HT1080 (cell line): ENCODE measurements at places on chromosomes 12 and 14.

DNA sequence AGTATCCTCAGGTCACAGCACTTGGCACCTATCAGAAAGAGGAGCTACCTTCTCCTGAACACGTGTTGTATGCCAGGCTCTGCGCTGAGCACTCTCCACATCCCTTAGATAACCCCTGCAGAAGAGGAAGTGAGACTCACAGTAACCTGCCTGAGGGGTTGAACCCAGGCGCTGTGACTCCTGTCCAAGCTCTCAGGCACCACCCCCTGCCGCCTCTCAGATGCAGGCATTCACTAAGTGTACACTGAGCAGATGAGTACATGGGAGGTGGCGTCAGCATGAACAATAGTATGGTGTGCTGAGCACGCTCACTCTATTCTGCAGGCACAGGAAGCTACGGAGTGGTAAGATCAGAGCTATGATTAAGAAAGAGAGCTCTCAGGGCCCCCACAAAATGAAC is 21.0 kb upstream of the RIC8B start:
- peak; percentile 18 for DNase-seq

GRCh38 chr12:4311776-4312175 is 9.2 kb upstream of the TIGAR start:
- no peak for DNase-seq

GRCh38 chr14:22557846-22558220 is 31.2 kb downstream of the DAD1 start:
- no peak for DNase-seq

- no peak for DNase-seq
Observed at GRCh38 chr12:108568338-108569154, 6.2 kb downstream of the ISCU start.

DNA sequence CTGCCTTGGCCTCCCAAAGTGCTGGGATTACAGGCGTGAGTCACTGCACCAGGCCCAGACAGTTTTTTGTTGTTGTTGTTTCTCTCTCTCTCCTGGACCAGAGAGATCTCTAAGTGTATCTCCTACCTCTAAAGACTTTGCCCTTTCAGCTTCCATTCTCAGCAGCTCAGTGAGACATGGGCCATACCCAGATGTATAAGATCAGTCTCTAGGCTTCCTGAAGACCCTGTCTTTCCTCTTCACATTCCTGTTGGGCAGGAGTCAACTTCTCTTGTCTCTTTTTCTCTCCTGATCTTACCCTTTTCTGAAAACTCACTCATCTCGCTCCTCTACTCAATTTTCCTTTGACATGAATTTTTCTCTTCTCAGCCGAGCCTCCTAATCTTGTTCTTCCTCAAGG is 42.0 kb downstream of the KCNK13 start:
- no peak for DNase-seq

DNA sequence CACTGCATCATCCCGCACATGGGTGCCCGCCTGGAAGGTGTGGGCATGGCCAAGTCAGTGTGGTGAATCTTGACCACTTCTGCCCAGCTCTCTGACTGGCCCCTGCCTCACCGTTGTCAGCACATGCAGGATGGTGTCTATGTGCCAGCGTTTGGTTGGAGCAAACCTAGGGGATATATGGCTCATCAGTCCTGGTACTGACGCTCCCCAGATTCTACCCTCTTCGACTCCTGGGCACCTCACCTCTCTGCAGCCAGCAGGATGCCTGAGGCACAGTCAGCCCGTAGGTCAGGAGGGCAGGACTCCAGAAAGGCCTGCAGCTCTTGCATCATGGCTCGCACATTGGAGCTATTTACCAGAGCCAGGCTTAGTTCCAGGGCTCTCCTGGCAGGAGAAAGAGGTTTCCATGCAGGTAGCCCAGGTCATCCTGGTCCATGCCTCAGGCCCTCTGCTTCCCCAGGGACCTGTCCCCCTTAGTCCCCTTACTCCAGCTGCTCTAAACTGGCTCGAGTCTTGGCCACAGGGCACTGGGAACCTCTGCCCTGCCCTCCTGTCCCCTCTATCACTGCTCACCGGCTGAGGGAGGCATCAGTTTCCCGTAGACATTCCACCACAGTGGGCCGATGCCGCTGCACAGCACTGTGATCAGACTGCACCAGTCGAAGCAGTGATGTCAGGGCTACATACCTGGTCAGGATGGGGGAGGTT is 4.0 kb downstream of the AP1G2 start:
- DNase-seq, result no peak

DNA sequence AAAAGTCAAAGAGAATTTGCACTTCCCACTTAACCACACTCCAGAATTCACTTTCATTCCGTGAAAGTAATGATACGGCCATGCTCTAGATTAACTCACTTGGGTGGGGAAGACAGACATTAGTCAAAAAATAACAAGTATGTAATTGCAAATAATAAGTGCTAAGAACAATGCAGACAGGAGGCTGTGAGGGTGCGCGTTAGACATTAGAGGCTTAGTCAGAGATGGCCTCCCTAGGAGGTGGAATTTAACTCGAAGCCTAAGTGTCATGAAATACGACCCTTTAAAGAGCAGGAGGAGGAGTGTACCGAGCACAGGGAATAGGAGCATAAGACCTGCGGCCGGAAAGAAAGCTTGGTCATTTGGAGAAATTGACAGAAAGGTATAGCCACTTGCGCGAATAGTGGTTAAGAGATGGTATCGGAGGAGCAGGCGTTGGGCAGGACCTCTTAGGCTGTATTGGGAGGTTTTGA is 628 bp downstream of the SNRPF start:
- peak; percentile 13 for DNase-seq

DNA sequence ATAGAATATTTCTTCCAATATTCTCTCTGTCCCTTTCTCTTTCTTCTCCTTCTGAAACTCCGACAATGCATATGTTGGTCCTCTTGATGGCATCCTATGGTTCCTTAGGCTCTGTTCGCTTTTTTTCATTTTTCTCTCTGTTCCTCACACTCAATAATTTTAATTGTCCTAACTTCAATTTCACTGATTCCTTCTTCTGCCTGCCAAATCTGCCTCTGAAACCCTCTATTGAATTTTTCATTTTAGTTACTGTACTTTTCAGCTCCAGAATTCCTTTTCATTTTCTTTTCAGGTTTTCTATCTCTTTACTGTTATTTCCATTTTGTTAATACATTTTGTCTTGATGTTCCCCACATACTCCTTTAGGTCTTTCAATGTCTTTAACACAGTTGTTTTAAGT is 67.0 kb upstream of the TTC7B start:
- DNase-seq, result no peak

DNA sequence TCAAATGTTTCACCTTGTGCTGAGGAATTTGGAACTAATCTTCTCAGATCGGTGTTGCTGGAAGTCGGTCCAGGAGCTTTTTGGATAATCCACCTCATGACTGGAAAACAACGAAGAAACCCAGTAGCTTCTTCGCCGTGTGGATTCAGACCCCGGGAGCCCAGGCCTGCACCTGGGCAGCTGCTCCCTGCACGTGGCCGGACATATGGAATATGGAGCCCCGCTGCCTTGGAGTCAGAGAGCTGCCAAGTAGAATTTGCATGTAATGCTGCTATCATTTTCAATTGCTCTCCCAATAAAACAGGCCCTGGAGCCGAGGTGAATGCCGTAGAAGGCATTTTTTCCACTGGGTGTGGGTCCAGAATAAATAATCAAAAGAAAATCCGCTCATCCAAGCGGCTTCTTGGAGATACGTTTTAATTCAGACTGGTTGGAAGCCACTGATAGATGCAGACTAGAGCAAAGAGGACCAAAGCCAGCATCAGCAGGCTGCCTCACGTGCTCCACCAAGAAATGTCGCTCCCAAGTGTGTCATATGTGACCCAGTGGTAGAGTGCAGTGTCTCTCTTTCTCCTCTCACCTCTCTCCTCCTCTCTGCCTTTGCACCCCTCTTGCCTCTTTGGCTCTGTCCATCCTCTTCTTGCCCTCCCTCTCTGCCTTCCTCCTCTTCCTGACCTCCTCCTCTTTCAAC is 115.3 kb downstream of the ZNF664 start:
- no peak for DNase-seq

DNA sequence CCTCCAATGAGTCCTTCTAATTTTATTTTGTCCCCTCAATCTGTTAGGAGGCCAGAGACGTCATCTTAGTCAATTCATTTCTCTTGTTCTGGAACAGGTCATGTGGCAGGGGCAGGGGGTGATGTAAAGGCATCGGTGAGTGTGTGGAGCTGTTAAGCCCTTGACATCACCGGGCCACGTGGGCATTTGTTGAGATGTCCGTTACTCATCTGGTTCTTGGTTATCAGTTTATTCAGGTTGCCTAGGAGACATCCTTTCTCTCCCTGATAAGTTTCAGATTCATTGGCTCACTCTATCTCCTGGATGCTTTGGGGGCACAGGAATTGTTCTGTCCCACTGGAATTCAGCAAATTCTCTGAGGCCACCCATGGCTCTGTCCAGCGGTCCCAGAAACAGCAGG is 33.6 kb upstream of the SEL1L start:
- DNase-seq, result peak; percentile 45

DNA sequence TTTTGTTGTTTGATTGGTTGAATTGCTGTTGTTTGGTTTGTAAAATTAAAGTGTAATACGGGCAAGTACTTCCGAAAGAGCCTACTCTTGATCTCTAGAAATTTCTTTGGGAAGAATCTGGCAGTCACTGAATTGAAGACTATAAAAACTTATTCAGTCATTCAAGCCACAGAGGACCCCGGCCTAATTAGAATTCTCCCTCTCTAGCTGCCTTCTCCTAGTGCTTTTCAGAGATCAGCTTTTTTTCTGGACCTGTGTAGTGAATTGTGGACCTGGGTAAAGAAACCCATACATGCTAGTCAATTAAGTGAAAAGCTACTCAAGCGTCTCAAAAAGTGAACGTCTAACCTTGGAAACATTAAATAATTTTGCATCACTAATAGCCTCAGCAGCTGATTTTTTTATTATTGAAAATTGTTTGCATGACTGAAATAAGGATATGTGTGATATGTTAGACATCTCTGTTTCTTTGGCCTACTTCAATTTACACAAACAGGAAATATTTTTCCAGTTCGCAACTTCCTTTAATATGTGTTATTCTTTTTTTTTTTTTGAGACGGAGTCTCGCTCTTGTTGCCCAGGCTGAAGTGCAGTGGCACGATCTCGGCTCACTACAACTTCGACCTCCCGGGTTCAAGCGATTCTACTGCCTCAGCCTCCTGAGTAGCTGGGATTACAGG is 27.2 kb downstream of the EFCAB11 start:
- DNase-seq, result no peak

GRCh38 chr12:131065279-131065678 is 111.6 kb downstream of the ADGRD1 start:
- no peak for DNase-seq

DNA sequence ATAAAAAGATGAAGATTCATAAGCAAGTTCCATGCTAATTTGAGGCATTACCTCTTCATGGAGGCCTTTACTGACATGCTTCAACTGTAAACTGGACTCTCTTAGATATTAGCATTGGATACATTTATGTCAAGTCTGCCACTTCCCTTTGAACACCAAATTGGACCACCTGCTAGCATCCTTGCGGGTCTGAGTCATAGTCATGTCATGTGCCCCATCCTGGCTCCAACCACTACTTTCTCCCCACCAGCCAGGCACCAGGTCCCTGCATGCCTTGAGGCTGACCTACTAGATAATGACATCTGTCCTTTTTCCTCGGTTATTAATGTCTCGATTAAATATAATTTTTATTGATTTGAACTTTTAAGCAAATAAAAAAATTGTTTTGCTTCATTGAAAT is 32.9 kb upstream of the EEA1 start:
- peak; percentile 86 for DNase-seq

GRCh38 chr12:113368331-113368730 is 9.9 kb downstream of the PLBD2 start:
- no peak for DNase-seq

DNA sequence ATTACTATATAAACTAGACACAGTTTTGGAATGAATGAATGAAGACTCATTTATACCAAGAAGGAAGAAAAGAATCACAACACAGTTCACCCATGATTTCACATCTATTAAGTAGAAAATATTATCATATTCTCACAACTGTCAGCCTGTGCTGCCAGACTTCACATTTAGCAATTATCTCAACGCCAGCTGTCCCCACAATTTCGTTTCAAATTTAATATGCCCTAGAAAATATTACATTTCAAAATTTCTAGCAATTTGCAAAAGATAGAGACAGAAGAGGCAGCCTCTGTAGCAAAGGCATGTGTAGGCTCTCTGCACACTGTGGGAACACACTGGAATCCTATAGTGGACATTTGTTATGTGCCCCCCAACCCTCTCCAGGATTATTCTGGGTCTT is 83.6 kb downstream of the ANKS1B start:
- DNase-seq, result no peak

- peak; percentile 66 for DNase-seq
Observed at GRCh38 chr14:91223028-91223783, 21.3 kb downstream of the GPR68 start.

GRCh38 chr14:25396128-25396527 is 346.2 kb upstream of the STXBP6 start:
- DNase-seq, result no peak

- DNase-seq, result no peak
Observed at GRCh38 chr14:99212199-99212598, 59.8 kb downstream of the BCL11B start.

DNA sequence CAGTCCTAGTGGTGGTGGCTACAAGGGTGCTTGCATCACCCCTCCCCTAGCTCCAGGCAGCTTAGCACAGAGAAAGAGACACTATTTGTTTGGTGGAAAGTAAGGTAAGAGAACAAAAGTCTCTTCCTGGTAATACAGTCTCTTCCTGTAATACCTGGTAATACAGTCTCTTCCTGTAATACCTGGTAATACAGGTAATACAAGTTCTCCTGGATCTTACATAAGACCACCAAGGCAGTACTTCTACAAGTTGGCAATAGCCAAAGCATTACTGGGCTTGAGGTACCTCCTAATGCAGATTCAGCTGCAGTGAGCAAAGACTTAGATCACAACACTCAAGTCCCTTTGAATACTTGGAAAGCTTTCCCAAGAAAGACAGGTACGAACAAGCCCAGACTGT is 77.0 kb downstream of the CATSPERB start:
- no peak for DNase-seq

DNA sequence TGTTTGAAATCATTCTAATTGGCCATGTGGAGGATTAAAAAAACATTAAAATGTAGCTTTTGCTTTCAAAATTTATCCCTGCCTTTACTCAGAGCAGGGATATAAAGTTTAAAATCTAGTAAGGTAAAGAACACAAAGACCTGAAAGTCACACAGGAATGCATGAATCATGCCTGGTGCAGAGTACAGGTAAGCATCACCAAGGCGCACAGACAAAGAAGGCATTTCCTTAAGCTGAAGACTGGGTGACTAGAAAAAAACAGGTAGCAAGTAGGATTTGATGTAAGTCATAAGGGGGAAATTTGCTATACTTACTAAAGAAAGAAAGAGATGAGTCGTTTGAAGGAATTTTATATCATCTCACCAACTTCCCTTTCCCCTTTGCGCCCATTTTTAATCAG is 405.6 kb downstream of the GXYLT1 start:
- DNase-seq, result no peak

GRCh38 chr12:13630354-13630753 is 351.0 kb downstream of the GRIN2B start:
- DNase-seq, result no peak
